NCI-H1092 treated with DMSO at 0.1 percent for 48 hours (cell line): ENCODE measurements at places on chromosomes 2 and 18.

DNA sequence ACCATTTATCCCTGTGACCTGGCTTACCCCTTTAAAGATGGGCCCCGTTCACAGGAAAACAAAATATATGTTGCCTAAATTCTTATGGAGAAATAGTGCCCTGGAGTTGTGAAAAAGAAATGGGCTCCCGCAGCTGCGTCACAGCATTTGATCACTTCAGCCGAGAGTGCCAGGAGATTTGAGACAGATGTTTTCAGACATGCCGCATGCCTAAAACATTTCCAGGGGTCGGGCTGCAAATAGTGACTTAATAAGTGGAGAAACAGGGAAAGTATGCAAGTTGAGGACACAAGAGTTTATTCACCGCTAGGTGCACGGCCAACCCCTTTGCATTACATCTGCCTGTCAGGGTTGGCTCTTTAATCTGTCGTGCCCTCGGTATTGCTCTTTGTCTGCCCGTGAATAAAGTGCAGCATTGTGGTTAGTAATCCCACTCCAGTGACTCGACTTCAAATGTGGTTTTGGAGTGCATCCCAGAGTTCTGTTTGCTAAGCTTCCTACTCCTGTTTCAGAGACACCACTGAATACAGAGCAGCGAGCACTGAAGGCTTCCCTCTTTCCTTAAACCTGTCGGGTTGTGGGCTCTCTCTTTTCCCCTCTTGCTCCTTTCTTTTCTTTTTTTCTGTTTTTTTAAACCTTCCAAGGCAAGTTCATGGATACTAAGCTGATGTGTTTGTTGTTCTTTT is 187.5 kb downstream of the LTBP1 start:
- peak; percentile 85 for DNase-seq

DNA sequence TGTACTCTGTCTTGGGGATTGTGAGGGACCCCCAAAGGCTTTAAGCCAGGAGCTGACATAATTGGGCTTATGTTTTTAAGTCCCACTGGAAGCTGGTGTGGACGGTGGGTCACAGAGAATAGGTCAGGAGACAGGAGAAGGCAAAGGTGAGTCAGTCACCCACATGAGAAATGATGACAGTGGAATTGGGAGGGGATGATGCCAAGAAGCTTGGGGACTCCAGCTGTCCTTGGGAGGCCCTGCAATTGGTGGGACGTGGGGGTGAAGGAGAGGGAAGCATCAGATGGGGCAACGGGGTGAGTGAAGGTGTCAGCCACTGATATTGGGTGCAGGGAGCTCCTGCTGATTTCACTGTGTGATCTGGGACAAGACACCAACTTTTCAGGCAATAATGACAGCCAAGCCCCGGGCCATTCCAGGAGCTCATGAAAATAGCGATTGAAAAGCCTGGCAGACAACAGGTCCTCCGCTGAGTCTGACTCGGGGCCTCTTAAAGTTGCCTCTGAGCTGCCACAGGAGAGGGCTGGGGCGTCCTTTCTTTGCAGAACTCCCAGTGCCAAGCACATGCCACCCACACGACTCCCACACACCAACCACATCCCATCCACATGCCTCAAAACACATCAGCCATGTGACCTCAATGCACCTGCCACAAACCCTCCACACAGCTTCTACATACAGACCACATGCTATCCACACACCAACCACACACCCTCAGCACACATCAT is 13.4 kb downstream of the TNS1 start:
- DNase-seq: no peak

GRCh38 chr2:23769364-23769763 is 157.6 kb downstream of the ATAD2B start:
- no peak for DNase-seq

DNA sequence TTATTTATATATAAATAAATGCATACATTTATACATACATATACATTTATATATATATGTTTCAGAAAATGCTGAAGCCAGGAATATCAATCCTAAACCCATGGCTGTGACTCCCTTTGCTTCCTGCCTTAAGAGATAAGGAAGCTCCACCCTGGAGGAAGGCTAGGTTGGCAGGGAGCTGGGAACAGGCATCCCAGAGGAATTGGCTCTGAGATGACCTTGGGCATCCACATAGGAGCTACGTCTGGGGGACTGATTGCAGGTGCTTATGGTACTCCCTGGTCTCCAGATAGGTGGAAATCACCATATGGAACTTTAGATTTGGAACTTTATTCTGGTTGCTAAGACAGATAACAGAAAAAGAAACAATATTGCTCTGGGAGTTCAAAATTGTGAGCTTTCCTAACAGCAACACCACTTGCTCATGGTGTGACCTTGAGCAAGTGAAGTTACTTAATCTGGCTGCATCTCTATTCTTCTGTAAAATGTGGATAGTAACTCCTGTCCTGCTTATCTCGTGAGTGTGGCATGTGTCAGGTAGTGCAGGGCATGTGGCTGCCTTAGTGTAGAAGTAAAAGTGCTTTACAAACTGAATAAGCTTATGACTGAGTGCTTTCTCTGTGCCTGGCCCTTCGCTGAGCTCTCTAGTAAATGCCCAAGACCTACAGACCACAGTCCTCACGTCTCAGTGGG is 341.0 kb downstream of the MEIS1 start:
- DNase-seq: no peak

DNA sequence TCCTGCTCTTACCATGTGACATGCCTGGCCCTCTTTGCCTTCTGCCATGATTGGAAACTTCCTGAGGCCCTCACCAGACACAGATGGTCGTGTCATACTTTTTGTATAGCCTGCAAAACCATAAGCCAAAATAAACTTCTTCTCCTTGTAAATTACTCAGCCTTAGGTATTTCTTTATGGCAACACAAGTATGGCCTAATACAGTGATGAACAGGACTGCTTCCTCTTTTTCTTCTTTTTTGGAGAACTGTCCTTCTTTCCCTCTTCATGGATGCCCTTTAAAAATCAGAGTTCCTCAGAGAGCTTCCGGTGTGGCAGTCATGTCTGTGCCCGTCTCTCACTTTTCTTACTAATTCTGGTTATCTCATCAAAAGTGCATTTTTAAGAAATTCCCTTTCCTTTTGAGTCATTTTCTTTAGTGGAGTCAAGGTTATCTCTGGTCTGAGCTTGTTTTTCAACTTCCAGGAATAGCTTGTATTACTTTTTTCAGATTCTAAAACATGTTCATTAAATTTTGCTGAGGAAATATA is 9.2 kb upstream of the IL1A start:
- DNase-seq: no peak

GRCh38 chr2:74551942-74552913 is 1.5 kb downstream of the LOXL3 start:
- DNase-seq: no peak

- no peak for DNase-seq
These were observed 110.7 kb downstream of the RTP5 start for GRCh38 chr2:241980193-241980592.

DNA sequence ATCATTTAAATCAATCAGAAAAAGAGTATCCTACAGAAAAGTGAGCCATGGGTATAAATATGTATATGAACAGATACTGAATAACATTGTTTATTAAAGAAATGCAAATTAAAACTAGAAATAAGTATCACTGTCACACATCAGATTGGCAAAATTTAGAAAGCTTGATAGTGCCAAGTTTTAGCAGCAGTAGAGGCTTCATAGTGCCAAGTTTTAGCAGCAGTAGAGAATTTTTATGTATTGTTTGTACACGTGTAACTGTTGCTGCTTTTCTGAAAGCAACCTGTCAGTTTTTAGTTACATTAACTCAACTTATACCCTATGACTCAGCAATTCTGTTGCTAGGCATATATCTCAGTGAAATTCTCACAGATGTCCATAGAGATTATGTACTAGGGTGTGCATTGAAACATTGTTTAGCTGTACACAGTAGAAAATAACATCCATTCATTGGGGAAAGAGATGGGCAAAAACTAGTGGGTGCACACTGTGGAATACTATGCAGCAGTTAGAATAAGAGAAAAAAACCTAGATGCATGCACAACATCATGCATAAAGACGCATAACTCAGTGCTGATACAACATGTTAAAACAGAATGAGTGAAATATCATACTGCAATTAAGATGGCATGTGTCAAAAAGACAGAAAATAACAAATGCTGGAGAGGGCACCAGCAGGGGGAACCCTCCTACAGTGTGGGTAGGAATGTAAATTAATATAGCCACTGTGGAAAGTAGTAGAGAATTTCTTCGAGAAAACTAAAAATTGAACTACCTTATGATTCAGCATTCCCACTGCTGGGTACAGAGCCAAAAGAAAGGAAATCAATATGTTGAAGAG is 294.5 kb upstream of the NT5C1B start:
- no peak for DNase-seq

DNA sequence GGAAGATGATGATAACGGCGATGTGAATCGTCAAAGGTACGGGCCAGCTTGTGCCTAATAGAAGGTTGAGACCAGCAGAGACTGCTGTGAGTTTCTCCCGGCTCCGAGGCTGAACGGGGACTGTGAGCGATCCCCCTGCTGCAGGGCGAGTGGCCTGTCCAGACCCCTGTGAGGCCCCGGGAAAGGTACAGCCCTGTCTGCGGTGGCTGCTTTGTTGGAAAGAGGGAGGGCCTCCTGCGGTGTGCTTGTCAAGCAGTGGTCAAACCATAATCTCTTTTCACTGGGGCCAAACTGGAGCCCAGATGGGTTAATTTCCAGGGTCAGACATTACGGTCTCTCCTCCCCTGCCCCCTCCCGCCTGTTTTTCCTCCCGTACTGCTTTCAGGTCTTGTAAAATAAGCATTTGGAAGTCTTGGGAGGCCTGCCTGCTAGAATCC is 3.0 kb downstream of the FZD7 start:
- no peak for DNase-seq

- no peak for DNase-seq
These were observed 29.8 kb downstream of the EPC2 start for GRCh38 chr2:148674063-148675020.

DNA sequence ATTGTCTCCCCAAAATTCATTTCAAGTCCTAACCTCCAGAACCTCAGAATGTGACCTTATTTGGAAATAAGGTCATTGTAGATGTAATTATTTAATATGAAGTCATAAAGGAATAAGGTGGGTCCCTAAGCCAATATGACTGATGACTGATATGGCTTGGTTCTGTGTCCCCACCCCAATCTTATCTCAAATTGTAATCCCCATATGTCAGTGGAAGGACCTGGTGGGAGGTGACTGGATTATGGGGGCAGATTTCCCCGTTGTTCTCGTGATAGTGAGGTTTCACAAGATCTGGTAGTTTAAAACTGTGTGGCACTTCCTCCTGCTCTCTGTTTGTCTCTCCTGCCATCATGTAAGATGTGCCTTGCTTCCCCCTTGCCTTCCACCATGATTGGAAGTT is 43.0 kb upstream of the BCL11A start:
- no peak for DNase-seq

- DNase-seq: peak; percentile 42
These were observed 121.3 kb downstream of the MAP4K4 start for GRCh38 chr2:101818531-101819451.

- peak; percentile 49 for DNase-seq
These were observed 185.9 kb downstream of the PDE1A start for GRCh38 chr2:182240862-182241371.

- DNase-seq: no peak
These were observed 59.9 kb downstream of the AGAP1 start for GRCh38 chr2:235553696-235554100.

DNA sequence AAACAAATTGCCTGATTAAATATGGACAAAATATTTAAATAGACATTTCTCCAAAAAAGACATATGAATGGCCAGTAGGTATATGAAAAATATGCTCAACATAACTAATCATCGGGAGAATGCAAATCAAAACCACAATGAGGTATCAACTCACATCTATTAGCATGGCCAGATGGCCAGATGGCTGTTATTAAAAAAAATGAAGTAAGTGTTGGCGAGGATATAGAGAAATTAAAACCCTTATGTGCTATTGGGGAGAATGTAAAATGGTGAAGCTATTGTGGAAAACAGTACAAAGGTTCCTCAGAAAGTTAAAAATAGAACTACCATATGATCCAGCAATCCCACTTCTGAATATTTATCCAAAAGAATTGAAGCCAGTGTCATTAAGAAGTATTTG is 272.3 kb upstream of the ZNF804A start:
- DNase-seq: no peak

DNA sequence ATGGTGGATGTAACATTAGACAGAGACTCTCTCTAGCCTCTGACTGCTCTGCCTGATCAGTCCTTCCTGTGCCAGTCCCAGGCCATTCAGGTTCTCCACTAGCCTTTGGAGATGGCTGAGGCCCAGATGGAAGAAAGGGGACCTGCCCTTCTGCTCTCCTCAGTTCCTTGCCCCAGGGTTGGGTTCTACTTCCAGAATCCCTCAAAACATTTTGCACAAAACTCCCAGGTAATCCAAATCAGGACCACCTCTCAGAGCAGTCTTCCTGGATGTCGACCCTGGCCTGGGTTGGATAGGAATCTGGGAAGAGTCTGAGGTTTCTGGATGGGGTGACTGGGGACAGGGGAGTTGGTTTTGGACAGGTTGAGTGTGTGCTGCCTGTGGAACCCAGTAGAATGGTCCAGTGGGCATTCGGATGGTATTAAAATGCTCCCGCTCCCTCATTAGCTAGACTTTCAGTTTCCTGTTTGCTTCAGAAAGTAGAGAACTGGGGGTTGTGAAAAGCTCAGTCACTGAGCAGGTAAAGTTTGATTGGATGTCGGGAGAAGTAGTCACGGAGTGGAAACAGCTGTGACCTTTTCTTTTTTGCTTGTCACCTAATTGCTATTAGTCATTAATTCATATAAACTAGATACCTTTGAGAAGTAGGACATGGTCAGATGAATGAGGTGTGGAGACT is 37.9 kb downstream of the DPYSL5 start:
- no peak for DNase-seq

- DNase-seq: no peak
These were observed 37.1 kb upstream of the LINC00305 start for GRCh38 chr18:64185987-64186386.

DNA sequence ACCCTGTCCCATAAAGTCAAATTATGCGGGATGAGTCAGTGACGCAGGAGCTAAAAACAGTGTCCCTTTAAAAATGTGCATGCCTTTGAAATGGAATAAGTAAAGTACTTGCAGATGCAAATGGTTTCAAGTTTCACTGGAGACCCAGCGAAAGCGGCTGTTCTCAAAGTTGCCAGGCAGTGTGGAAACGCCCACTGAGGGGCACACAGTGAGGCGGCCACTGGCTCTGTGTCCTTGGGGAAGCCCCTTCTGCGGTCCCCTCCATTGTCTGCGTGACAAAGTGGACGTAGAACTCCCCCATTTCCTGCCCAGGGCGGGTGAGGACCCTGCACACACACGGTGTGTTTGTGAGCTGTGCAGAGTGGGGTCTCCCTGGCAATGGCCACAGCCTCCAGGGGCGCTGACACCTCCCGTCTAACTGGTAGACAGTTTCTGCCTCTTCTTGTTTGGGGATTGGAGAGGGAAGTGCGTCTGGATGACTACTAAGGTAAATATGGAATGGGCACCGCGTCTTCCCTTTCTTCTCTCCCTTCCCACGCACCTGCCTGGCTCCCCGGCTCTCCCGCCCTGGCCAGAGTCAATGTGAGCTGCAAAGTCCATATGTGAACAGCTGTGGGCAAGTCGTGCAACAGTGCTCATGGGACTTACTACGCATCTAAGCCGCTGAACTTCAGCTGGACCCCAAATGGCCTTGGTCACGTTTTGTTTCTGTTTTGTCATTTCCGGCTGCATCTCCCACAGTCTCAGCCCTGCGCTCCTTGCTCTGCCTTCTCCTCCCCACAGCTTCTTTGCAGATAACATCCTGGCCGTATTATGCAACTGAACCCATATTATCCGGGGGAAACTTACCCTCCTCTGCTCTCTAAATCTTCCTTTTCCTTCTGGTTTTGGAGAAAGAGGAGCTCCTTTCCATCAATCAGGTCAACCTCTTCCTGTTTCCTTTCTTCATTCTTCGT is 33.7 kb upstream of the ZNF516 start:
- DNase-seq: peak; percentile 84
